AG04450 (cell line): ENCODE measurements at places on chromosomes 13 and 19.

GRCh38 chr13:86425170-86425815 lies 626.1 kb upstream of the SLITRK6 start:
- DNase-seq = no peak

- no peak for DNase-seq
Observed at GRCh38 chr13:80931118-80931517, 590.2 kb upstream of the SPRY2 start.

DNA sequence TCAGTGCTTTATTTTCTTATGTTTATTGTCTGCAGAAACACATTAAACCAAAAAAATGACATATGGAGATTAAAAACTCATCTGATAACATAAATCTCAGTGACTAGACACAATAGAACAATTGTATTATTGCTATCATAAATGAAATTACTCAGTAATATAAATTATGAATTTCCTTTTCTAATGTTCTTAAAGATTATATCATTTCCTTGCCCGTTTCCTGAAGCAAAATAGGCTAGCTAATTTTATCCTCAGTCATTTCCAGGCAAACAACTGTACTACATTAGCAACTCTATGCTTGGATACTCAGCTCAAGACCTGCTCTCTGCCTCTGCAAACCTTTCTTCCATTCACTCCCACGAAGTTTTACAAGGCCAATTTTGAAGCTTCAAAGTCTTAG lies 61.2 kb downstream of the RFC3 start:
- no peak for DNase-seq

GRCh38 chr19:32219881-32220472 lies 125.4 kb upstream of the ZNF507 start:
- DNase-seq = no peak

DNA sequence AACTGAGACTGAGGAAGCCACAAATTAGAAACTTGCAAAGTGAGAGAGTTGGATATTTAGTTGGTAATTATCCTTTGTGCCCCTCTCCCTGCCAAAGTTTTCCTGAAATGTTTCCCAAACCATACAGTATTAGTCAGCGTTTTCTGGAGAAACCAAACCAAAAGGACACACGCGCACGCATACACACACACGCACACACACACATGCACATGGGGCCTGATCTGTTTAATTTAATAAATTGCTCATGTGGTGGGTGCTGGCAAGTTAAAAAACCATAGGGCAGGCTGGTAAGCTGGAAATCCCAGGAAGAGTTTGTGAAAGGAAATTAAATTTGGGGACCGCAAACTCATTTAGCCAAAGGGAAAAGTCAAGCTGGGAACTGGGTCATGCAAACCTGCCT lies 11.7 kb upstream of the CYSLTR2 start:
- DNase-seq = no peak

DNA sequence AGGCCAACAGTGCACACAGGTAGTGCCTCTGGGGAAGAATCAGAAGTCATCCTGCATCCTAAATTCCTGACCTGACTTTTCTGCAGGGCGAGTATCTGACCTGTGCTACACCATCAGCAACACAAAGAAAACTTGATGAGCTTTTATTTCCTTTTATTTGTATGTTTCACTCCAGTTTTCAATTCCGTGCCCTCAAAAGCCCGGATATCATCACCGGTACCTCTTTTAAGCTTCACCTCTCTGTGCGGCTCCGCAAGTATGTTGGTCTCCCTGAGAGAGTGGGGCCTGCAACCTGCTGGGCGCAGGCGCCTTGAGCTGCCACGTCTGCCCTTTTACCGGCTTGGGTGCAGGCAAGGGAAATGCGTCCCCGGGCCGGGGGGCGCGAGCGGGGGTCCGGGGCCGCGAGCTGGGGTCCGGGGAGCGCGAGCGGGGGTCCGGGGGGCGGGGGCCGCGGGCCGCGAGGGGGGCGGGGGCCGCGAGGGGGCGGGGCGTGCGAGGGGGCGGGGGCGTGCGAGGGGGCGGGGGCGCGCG lies 4.3 kb upstream of the DUXA start:
- no peak for DNase-seq

- no peak for DNase-seq
Observed at GRCh38 chr19:50321831-50322230, 7.3 kb downstream of the KCNC3 start.

GRCh38 chr13:41061914-41062837 lies 867 bp downstream of the WBP4 start:
- DNase-seq = no peak

GRCh38 chr19:32268381-32268780 lies 77.0 kb upstream of the ZNF507 start:
- no peak for DNase-seq

DNA sequence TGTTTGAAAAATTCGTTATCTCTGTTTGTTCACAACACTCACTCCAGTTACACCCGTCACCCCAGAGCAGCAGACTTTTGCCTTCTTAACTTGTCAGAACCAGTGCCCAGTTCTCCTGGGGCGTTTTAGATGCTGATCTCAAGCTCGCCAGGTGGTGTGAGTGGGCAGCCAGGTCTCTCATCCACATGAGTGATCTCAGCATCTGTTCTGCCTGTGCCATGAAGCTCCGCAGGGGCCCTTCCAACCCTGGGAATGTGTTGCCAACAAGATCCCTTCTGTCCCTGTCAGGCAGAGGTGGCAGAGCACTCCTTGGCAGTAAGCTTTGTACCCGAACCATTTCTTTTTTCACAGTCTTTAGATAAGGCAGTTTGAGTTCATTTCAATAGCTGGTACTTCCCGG lies 896.5 kb downstream of the UQCRFS1 start:
- no peak for DNase-seq

GRCh38 chr19:4007836-4008539 lies 452 bp downstream of the PIAS4 start:
- no peak for DNase-seq

GRCh38 chr13:73324842-73325722 lies 266.3 kb downstream of the KLF5 start:
- no peak for DNase-seq

- DNase-seq = no peak
Observed at GRCh38 chr19:35558400-35559280, 4.8 kb downstream of the ATP4A start.

DNA sequence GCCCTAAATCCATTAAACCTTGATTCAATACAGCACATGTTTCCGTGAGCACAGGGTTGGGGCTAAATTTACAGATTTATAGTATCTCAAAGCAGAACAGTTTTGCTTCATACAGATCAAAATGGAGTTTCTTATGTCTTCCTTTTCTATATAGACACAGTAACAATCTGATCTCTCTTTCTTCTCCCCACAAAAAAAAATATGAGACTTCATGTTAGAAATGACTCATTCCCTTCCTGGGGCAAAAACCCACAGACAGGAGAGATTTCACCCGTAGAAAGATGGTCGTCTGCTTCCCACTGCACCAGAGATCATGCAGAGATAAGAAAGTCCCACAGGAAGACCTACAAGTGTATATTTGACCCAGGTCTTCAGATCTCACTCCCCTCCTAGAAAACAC lies 7.7 kb upstream of the ZNF611 start:
- no peak for DNase-seq

GRCh38 chr19:16714702-16715287 lies 4.9 kb upstream of the NWD1 start:
- no peak for DNase-seq

- no peak for DNase-seq
Observed at GRCh38 chr19:19056636-19057275, 7.0 kb upstream of the SLC25A42 start.

- DNase-seq = no peak
Observed at GRCh38 chr13:26961890-26962615, 201.5 kb upstream of the GPR12 start.

DNA sequence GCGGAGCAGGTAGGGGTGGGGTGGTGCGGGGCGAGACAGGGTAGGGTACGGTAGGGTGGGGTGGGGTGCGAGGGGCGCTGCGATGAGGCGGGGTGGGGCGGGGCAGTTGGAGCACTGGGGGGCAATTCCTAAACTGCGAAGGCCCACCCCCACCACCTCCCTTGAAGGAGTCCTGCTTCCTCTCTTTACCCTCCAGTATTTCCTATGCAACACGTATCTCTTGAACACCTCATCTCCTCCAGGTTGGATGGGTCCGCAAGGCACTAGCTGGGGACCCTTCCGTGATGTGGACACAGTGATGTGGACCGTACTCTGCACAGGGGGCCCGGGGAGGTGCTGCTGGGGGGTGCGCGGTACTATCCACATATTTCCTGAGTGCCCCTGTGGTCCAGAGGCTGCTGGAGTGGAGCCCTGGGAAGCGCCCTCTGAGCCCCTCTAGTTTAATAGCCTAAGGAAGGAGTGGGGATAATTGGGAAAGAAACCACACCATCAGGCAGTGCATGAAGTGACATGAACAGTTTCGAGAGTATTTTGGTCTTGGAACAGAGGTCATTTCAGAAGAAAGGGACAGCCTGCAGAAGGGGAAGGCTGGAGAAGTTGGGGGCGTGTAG lies 1.1 kb downstream of the IL17D start:
- DNase-seq = no peak

GRCh38 chr19:52296400-52296772 lies 583 bp upstream of the ZNF480 start:
- DNase-seq = no peak

DNA sequence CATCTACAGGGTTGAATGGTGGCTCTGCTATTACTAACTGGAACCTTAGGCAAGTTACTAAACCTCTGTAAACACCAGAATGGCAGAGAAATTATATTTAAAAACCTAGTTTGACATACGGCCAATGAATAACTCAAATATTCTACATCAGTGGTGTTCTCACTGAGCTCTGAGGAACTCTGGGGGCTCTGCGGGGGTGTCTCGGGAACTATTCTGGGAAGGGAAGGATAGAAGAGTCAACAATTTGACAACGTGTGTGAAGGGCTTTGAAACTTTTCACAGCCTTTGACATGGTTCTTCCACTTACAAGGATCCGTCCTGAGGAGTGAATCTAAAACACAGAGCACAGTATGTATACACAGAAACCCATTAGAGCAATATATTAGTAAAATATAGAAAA lies 38.7 kb downstream of the SOHLH2 start:
- no peak for DNase-seq

GRCh38 chr19:38545596-38545995 lies 72.2 kb downstream of the MAP4K1 start:
- no peak for DNase-seq
